Neural progenitor cell (in vitro differentiated cells): ENCODE measurements at places on chromosomes 16 and 17. TPM values are rescaled to one million over a fixed set of nuclear protein-coding genes. Genes with fewer than 3 reads are reported as not detected.
A peak's percentile ranks its signal among the peaks of the same experiment; 100 is the strongest.

DNA sequence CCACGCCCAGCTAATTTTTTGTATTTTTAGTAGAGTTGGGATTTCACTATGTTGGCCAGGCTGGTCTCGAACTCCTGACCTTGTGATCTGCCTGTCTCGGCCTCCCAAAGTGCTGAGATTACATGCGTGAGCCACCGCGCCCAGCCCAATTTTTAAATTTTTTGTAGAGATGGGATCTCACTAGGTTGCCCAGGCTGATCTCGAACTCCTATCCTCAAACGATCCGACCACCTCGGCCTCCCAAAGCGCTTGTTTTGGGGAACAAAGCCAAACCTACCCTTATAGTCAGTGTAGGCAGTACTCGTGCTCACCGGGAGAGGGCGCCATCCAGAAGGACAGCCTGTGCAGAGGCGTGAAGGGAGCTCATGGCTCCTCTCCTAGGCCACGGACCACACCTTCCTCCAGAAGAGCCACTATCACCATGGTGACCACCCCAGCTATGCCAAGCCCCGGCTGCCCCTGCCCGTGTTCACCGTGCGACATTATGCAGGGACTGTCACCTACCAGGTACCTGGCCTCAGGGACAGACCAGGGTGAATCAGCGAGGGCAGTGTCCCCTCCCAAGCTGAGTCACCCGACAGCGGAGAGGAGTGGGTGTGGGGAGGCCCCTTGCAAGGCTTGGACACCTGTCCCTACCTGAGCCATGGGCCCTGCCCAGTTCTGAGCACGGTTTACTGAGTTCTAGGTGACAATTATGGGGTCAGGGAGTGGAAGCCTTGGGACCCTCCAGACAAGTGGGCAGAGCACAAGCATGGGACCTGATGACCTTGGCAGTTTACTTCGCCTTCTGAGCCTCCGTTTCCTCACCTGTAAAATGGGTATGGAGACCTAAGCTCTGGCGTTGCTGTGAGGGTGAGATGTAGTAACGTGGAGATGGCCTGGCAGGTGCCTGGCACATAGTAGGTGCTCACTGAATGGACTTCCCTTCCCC lies 13.7 kb downstream of the MYO15B start:
- H3K36me3 ChIP-seq = no peaks in the 10 kb centered on the region
- H3K4me3 ChIP-seq = no peak overlapping the region
- peak; percentile 75 for DNase-seq

- peak overlapping the region; percentile 59 for H3K4me3 ChIP-seq
- DNase-seq = no peak
- H3K27ac ChIP-seq = no peak overlapping the region
- H3K27me3 ChIP-seq = no peaks in the 10 kb centered on the region
- H3K36me3 ChIP-seq = peaks cover 20% of the 10 kb centered on the region
Measured at GRCh38 chr17:5110816-5111215, 862 bp downstream of the ZNF232 start.

DNA sequence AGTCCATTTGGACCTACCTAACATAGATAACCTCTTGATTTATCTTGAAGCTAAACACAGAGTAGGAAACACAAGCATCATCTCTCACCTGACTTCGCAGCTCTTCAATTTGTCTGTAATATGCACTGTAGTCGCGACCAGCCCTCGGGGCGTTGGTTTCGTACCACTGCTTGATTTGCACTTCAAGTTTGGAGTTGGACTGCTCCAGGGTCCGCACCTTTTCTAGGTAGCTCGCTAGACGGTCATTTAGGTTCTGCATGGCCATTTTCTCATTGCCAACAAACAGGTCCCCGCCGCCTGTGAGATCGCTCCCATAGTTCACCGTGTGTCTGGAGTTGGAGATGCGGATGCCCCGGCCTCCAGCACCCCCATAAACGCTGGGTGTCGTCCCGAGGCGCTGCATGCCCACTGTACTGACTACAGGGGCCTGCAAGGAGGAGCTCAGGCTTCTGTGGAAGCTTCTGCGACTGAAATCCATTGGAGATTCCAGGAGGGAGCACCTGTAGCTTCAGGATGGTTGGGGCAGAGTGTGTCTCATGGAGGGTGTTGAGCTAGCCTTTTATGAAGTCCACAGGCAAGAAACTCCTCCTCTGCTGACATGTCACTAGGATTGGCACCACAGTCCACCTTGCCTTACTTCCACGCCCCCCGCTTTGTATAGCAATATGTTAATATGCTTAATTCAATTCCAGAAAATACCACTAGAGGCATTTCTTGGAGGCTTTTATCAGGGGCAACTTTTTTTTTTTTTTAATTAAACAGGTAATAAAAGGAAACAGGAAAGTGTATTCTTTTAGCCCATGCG lies at the start of gene KRT20:
KRT20 (minus strand) TSS at position 535 of the 805 bp plus-strand sequence; CDS start at position 478, 57 bp downstream.
- H3K36me3 ChIP-seq = no peaks in the 10 kb centered on the region
- peaks cover 9% of the 10 kb centered on the region for H3K27me3 ChIP-seq
- no peak for DNase-seq
- H3K4me3 ChIP-seq = no peak within 1 kb of the TSS

- H3K27me3 ChIP-seq = no peaks in the 10 kb centered on the region
- H3K4me3 ChIP-seq = no peak overlapping the region
- no peaks in the 10 kb centered on the region for H3K4me1 ChIP-seq
- H3K27ac ChIP-seq = no peak overlapping the region
- H3K36me3 ChIP-seq = no peaks in the 10 kb centered on the region
Measured at GRCh38 chr16:19040400-19040799, 27.0 kb upstream of the COQ7 start.

DNA sequence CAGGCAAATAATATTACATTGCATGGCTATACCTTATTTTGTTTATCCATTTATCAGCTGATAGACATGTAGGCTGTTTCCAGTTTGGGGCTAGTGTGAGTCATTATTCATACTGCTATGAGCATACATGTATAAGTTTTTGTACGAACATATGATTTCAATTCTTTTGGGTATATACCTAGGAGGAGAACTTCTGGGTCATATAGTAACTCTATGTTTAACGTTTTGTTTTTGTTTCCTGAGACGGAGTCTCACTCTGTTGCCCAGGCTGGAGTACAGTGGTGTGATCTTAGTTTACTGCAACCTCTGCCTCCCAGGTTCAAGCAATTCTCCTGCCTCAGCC lies 2.4 kb upstream of the ITGAL start:
- no peaks in the 10 kb centered on the region for H3K4me1 ChIP-seq
- H3K4me3 ChIP-seq = no peak overlapping the region
- no peak overlapping the region for H3K27ac ChIP-seq
- H3K27me3 ChIP-seq = no peaks in the 10 kb centered on the region
- no peak for DNase-seq

DNA sequence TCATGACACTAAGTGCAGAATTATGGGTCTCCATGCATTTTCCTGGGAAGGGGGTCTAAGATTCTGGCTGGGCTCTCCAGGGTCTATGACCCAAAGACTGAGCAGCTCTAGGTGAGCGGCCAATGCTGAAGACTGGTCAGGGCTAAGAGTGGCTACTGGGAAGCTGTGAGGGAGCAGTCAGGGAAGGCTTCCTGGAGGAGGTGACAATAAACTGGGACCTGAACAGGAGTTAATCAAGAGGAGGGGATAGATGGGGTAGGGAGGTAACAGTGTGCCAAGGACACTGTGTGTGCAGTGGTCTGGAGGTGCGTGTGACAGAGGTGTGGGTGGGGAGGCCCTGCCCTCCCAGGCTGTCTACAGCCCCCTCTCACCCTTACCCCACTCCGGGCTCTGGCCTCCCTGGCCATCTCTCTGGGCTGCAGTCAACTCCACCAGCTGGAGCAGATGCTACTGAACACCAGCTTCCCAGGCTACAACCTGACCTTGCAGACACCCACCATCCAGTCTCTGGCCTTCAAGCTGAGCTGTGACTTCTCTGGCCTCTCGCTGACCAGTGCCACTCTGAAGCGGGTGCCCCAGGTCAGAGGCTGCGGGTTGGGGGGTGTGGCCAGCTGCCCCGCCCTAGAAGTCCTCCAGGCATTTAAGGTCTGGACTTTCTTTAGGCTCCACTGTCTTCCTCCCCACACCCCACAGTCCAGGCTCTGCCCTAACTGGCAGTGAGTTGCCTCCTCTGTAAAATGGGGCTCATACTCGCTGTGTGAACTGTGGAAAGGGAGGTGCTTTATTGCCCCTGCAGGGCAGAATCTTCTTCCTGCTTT lies 20.4 kb downstream of the ADGRG5 start:
- H3K4me1 ChIP-seq = no peaks in the 10 kb centered on the region
- H3K36me3 ChIP-seq = no peaks in the 10 kb centered on the region
- no peaks in the 10 kb centered on the region for H3K27me3 ChIP-seq
- no peak overlapping the region for H3K4me3 ChIP-seq
- DNase-seq = no peak

DNA sequence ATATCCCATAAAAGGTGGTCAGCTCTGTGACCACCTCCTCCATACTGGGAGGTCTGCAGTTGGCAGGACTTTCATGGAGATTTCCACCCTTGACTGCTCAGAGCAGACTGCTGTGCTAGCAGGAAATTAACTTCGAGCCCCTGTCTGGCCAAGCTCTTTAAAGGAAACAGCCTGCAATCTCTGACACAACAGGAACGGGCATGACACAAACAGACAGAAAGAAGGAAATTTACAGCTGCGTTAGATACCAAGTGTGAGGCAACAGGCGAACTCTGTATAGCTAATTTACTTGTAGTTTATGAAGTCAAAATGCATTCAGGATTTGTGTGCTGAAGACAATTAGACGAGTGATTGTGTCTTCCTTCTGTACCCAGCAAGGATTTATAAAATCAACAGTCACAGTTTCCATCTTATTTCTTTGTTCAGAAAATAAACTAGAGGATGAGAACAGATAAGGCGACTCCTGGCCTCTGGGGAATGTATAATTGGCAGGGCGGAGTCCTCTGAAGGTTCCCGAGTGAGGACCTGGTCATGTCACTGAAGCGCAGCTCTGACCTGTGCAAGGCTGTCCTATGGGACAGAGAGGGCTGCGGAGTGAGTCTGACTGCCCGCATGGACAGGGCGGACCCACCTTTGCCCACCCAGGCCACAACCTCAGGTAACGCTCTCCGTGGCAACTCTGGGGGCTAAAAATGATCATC lies 16.1 kb downstream of the WIPI1 start:
- H3K4me1 ChIP-seq = no peaks in the 10 kb centered on the region
- H3K4me3 ChIP-seq = no peak overlapping the region
- H3K36me3 ChIP-seq = no peaks in the 10 kb centered on the region
- DNase-seq = no peak

- H3K4me1 ChIP-seq = peaks cover 3% of the 10 kb centered on the region
- H3K27me3 ChIP-seq = peaks cover 8% of the 10 kb centered on the region
- H3K4me3 ChIP-seq = no peak overlapping the region
- no peak for DNase-seq
- no peak overlapping the region for H3K27ac ChIP-seq
Measured at GRCh38 chr17:79904865-79905264, 65.6 kb upstream of the CBX4 start.

DNA sequence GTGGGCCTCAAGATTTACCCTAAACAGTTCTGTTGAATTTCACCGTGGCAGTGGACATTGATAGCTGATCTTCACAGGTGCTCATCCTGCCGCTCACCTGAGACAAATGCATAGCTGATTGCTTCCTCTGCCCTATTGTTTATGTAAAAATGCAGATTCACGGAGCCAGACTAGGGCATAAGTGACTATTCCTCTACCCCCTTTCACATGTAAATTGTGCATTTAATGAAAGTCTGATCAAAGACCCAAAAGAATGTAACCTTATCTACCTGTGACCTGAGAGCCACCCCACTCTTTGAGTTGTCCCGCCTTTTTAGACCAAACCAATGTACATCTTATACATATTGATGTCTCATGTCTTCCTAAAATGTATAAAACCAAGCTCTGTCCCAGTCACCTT lies 312.4 kb upstream of the CDH5 start:
- H3K4me1 ChIP-seq = no peaks in the 10 kb centered on the region
- no peak overlapping the region for H3K4me3 ChIP-seq
- no peak overlapping the region for H3K27ac ChIP-seq

GRCh38 chr16:83472776-83473501 lies 334.8 kb upstream of the HSBP1 start:
- H3K4me3 ChIP-seq = no peak overlapping the region
- H3K27me3 ChIP-seq = no peaks in the 10 kb centered on the region
- H3K36me3 ChIP-seq = no peaks in the 10 kb centered on the region
- no peak for DNase-seq
- no peaks in the 10 kb centered on the region for H3K4me1 ChIP-seq
- no peak overlapping the region for H3K27ac ChIP-seq

DNA sequence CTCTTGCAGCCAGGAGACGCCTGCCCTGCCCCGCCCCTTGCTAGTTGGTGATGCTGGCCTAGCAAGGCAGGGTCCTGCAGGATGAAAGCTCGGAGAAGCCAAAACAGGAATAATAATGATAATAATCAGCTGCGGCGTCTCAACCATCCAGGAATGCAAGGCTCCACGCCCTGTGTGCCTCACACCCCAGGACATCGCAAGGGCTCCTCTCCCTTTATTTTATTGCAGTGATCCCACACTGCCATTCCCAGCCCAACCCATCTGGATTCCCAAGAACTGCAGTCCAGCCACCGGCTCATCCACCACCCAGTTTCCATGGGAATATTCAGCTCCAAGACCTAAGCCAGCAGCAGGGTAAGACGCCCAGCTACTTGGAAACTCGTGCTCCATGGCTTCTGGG lies 21.0 kb upstream of the ZNF652 start:
- no peaks in the 10 kb centered on the region for H3K4me1 ChIP-seq
- H3K27me3 ChIP-seq = no peaks in the 10 kb centered on the region
- H3K36me3 ChIP-seq = no peaks in the 10 kb centered on the region
- H3K27ac ChIP-seq = no peak overlapping the region

COPS3 gene
- total RNA-seq = 99.8 and 113 TPM in 2 replicates

NXN gene
- total RNA-seq = 35.9 and 69.4 TPM in 2 replicates

ARHGDIG gene
- 0.84 TPM in 1 of 2 replicates, not detected in the other for total RNA-seq

C16orf89 gene
- total RNA-seq = 0.37 and 1.0 TPM in 2 replicates

TMEM100 gene
- total RNA-seq = 0.59 and 1.2 TPM in 2 replicates

STX4 gene
- total RNA-seq = 6.6 and 13.3 TPM in 2 replicates

SLC13A2 gene
- total RNA-seq = not detected in 2 replicates

ANKFN1 gene
- 0.25 TPM in 1 of 2 replicates, not detected in the other for total RNA-seq

ABAT gene
- total RNA-seq = 7.3 and 7.9 TPM in 2 replicates

PIK3R5 gene
- 0.90 and 0.99 TPM in 2 replicates for total RNA-seq
